ENCODE measurements at places on chromosomes 3 and 15. TPM values are rescaled to one million over a fixed set of nuclear protein-coding genes. Genes with fewer than 3 reads are reported as not detected.

DNA sequence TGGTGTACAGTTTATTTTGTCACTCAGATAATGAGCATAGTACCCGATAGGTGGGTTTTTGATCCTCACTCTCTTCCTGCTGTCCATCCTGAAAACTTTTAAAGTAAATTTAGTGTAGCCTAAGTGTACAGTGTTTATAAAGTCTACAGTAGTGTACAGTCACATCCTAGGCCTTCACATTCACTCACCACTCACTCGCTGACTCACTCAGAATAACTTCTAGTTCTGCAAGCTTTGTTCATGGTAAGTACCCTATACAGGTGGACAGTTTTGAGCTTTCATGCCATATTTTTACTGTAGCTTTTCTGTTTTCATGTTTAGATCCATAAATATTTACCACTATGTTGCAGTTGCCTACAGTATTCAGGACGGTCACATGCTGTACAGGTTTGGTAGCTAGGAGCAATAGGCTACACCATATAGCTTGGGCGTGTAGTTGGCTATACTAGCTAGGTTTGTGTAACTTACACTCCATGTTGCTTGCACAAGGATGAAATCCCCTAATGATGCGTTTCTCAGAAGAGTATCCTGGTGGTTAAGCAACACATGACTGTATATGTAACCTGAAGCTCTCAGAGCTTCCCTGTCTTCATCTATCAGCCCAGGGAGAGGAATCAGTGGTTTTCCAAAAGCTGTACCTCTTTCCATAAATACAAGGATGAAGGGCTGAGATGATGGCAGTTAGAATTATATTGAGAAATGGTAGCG, 87.6 kb upstream of the SLC25A26 start:
- DNase-seq = no peak

DNA sequence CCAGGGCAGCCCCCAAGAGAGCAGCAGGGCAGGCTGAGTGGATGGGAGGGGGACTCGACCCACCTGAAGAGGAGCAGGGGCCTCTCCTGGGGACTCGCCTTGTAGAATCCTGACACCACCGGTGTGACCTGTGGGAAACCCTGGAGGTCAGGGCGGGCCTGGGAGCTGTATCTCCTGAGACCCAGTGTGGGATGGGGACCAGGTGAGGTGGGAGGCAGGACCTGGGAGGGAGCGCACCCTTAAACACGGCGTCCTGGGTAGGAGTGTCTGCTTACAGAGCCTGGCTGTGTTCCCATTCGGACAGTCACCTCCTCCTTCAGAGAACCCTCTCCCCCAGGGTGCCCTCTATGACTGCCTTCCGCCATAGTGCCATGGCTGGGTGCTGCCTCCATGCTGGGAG, 27.1 kb downstream of the C15orf39 start:
- DNase-seq = peak; percentile 17

DNA sequence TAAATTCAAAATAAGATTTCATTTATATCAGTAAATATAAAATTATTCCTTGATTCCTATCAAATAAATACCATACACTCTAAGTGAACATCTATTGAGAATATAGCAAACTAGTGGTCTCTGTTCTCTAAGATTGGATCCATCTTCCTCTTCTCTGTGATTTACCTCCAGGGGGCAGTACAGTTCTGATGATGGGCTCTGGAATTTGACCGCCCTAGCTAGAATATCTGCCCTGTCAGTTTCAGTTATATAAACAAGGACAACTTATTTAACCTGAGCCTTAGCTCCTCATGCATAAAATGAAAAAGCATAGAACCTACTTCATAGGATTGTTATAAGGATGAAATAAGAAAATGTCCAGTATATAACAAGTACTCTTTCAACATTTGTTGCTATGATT, 171.1 kb upstream of the CCDC54 start:
- no peak for DNase-seq

GRCh38 chr15:68730976-68731897, 89.5 kb downstream of the ANP32A start:
- no peak for DNase-seq

SLC25A20 gene
- 130 TPM for total RNA-seq

DNA sequence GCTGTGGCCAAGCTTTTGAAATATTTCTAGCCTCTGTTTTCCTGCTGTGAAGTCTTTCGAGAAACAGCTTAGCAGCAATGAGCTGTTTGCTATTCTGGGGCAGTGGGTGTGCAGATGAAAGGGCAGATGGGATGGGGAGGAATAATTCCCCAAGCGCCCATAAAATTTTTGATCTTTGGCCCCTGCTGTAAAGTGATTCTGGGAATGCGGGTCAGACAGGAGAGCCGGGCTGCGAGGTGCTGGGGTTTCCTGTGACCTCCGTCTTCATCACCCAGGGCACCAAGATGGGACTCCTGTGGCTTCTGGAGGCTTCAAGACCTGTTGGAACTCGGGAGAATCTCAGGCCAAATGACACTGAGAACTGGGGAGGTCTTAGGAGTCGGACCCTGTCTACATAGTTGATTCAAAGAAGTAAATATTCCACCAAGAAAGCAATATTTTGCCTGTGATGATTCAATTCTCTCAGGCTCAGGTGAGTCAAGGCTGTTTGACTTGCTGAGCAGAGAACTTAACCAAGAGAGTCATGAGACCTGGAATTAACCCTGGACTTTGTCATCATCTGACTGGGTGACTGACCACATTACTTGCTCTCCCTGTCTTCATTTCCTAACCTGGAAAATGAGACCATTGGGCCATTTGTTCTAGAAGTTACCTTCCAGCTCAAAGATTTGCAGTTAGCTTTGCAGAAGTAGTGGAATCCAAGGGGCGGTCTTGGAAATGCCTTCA, 86.4 kb downstream of the POLR2M start:
- no peak for DNase-seq

DNA sequence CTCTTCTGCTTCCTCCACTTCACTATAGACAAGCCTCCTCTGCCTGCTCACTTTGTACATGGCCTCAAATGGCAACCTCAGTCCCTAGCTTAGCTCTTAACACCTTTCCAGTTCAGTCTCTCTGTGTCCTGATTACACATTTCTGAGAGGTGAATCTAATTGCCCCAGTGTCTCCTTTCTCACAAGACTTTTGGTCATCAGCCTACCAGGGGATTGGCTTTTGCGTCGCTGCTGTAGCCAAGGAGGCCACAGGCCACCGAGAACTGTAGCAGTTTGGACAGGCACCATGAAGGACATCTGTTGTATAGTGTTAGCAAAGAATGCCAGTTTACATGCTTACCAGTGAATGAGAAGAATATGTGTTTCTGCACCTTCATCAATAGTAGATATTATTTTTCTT, 8.5 kb downstream of the IREB2 start:
- no peak for DNase-seq

DNA sequence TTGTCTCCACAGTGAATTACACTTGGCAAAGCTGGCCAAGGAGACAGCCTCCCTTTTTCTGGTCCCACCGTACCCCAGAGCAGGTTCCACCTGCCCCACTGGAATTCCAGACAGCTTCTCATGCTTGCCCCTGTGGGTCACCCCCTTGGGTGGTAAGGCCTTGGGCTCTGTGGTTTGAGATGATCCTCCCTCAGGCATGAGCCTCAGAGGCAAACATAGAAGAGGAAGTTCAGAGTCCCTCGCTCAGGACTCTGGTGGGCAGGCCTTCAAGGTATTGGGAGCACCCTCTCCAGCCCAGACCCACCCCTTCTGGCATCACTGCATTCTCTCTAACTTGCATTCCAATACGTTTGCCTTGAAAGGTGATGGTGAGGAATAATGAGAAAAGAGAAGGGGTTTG, 17.6 kb upstream of the UBA7 start:
- DNase-seq = no peak

GRCh38 chr15:73753250-73754130, at the start of gene INSYN1:
TSS of gene INSYN1 (minus strand) at chr15:73753351. CDS start at chr15:73751130, 2,221 bp downstream.
- DNase-seq = no peak

UTS2B gene
- total RNA-seq = 0.65 TPM

- DNase-seq = no peak
Observed at GRCh38 chr15:77094397-77095030, 23.6 kb upstream of the TSPAN3 start.
